Posterior cingulate gyrus (tissue), 11 donors: ENCODE measurements at places on chromosomes 2 and 18.

DNA sequence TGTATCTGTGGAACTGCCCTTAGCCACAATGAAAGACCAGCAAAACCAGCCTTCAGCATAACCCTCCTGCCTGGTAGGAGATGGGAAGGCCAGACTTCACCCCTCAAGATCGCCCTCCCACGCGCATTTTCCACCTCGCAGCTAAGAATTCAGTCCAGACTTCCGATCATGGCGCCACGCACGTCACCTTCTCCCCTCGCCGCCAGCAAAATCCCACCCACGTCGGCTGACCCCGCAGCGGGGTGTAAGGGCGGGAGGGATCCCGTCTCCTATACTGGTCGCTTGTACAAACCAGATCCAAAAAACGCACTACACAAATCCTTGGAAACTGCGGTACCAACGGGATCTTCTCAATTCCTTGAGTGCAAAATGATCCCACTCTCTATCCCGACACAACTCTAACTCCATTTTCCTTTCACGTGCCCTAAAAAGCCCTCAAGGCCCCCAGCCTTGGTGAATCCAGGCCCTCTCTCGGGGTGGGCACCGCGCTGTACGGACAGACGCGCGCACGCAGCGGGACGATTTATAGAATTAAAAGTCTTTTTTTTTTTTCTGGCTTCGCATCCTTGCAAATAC is 1.0 kb upstream of the BMPR2 start:
- peak; percentile 47 for DNase-seq

- DNase-seq: peak; percentile 61
These were observed 131.7 kb downstream of the GCA start for GRCh38 chr2:162475661-162476060.

DNA sequence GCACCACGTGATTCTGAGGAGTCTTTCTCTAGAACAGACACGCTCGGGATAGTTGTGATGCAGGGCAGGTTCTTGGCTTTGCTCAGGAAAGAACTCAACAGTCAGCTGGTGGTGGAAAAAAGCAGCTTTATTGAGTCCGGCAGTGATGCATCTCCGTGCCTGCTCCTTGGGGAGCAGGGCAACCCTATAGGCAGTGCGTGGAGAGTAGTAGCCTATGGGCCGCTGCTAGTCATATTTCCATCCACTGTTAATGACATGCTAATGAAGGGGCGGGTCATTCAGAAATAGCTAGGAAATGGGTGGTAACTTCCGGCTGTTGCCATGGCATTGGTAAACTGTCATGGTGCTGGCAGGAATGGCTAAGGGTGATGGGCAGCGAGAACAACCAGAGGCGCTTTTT is 11.6 kb upstream of the ACKR3 start:
- no peak for DNase-seq

DNA sequence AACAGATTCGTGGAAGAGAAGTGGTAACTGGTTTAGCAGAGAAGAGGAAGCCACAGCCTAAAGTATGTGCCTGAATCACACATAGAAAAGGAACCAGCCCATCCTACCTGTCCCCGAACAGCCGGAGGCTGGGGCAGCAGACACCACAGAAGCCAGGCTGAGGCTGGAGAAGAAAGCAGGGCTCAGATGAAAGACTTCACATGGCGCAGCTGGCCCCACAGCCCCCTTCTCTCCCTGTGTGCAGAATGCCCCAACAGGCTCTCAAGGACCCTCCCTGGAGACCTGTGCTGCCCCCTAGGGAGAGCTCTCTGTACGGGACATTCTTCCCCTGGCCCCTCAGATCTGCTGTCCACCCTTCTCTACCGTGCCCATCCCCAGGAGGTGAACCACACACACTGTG is 83.5 kb upstream of the RAB12 start:
- DNase-seq: no peak

DNA sequence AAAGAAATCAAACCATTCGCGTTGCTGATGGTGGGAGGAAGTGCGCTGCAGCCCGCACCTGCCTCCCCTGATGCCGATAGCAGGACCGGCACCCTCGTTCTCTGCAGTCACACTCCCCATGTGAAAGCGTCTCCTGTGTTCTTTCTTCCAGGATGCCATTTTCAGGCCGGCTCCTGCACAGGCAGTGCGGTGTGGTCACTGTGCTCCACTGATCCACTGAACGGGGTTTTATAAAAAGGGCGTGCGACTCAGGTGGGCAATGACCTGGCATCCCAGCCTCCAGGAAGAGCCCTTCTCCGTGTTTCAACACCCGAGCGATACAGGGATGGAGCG is 88.3 kb upstream of the SNTG2 start:
- no peak for DNase-seq

DNA sequence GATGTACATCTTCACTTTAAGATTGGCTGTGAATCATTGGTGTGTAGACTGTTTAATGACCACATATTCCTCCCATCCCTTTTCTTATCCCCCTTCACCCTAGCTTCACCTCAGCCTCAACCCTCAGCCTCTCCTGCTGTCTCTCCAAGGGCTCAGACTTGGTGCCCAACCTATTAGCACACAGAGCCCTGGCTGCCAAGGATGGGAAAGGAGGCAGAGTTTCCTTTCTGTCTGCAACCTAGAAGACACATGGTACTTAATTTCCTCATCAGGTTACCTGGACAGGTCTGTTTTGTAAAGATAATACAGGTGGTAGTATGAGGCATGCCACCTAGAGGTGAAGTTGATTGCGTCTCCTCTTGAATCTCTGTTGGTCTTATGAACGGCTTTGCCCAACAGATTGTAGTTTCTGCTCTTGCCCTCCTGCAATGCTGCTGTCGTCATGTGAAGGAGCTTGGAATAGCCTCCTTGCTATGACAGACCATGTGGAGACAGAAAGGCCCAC is 44.5 kb upstream of the RMND5A start:
- no peak for DNase-seq

DNA sequence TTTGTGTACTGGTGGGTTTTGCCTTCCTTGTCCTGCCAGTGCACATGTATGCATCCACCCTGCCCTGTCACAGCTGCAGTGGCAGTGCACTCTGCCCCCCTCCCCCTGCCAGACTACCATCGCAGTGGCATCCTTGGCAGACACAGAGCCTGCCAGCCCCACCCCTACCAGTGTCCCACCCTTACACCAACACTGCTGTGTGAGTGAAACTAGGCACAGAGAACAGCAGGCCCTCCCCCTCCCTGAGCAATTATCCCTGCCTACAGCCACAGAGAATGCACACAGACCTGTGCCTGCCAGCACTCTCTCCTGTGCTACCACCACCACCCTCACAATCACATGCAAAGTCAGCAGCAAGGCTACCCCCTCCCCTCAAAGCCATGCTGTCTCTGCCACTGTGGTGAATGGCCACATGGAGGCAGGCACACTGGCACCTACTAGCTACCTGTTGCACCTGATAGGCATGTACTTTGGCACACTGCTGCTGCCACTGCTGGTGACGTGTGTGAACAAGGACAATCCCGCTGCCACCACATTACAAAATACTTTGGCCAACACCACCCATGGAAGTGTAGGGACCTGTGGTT is 239.8 kb downstream of the CALCRL start:
- DNase-seq: peak; percentile 57

DNA sequence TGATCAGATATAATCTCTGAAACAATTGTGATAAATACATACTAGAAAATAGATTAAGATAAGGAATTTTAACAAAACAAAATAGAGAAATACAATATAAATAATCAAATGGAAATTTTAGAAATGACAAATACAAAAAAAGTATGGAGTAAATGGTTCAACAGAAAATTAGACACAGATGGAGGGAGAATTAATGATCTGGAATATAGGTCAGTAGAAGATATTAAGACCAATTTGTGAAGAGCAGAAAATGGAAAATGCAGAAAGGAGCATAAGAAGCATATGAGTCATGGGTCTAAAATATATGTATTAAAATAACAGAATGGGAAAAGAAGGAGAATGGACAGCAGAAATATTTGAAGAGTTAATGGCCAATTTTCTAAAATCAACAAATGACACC is 44.4 kb downstream of the FHOD3 start:
- no peak for DNase-seq

DNA sequence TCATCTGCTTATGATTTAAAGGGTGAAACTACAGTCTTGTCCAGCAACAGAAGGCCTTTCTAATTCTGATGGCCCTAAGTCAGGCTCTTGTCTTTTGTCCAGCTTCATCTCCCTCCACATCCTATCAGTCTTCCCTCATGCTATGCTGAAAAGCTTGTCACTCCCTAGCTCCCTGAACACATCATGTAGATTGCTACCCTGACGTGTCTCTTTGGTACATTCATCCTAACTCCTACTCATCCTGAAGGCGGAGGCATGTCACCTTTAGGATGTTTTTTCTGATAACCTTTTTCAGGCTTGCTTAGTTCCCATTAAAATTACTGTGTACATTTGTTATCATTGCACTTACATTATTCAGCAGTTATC is 78.4 kb upstream of the ARL5A start:
- DNase-seq: no peak

DNA sequence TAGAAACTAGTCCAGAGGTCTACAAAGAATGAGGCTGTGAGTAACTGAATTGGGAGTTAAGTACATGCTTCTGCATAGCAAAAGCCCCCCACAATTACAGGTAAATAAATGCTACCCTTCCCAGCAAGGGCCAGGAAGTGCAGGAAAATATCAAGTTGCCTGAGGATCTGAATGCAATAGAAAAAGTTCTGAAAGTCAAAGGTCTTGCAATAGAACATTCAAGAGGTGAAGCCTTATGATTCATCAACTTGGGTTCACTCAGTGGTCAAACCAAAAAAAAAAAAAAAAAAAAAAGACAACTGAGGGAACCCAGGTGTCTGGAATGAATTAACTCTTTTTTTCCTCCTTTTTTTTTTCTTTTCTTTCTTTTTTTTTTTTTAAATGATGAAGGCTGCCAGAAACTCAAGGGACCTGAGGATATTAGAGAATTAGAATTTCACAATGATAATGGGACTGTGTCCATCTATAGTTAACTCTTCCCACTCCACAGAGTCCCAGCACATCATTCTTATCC is 42.9 kb upstream of the RFX8 start:
- no peak for DNase-seq

GRCh38 chr2:115412501-115412900 is 970.1 kb downstream of the DPP10 start:
- DNase-seq: no peak

DNA sequence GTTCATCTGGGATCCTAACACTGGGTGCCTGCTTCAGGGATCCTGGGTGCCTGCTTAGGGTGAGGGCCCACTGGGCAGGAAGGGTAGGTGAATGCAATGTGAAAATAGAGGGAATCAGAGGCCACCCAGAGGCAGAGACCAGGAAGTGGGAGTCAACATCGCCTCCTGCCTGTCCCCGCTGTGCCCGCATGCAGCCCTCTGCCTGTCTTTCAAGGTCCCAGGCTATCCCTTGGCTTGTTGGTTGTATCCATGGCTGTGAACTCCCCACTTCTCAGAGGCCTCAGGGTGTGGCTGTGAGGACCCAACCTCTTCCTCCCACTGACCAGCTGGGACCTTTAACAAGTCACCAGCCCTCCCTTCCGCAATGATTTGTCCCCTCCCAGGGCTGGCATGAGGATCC is 26.5 kb downstream of the PSD4 start:
- no peak for DNase-seq

GRCh38 chr2:224174990-224175389 is 135.9 kb upstream of the SERPINE2 start:
- no peak for DNase-seq

- DNase-seq: no peak
These were observed 89.0 kb downstream of the LPIN1 start for GRCh38 chr2:11835403-11835802.

DNA sequence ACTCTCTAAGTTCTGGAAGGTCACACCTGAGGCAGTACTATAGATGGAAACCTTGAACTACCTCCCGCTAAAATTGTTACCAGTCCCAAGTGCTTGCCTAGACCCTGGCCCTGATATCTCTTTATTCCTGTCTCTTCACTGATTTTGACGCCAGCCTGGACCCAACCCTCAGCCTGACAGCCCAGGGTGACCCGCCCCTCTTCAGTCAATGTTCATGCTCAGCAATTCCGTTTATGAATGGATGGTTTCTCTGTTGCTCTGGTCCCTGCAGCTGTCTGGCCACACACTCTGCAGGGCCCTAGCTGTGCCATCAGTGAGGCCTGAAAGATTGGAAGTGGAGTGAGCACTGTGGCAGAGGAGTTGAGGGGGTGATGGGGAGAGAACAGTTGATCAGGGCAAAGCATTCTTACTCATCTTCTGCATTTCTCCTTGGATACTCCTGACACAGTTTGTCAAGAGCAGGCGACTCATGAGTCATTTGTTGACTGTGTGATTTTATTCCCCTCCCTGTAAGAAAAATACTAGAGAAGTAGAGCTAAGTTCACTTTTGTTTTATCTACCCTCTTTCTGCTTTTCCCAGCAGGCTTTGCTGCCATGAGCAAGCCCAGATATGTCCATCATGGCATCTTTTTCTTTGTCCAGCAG is 46.0 kb downstream of the NPAS2 start:
- no peak for DNase-seq

- no peak for DNase-seq
These were observed 338.0 kb downstream of the BCL11A start for GRCh38 chr2:60215386-60215901.

- DNase-seq: no peak
These were observed 71.7 kb upstream of the ASB18 start for GRCh38 chr2:236335696-236336574.

DNA sequence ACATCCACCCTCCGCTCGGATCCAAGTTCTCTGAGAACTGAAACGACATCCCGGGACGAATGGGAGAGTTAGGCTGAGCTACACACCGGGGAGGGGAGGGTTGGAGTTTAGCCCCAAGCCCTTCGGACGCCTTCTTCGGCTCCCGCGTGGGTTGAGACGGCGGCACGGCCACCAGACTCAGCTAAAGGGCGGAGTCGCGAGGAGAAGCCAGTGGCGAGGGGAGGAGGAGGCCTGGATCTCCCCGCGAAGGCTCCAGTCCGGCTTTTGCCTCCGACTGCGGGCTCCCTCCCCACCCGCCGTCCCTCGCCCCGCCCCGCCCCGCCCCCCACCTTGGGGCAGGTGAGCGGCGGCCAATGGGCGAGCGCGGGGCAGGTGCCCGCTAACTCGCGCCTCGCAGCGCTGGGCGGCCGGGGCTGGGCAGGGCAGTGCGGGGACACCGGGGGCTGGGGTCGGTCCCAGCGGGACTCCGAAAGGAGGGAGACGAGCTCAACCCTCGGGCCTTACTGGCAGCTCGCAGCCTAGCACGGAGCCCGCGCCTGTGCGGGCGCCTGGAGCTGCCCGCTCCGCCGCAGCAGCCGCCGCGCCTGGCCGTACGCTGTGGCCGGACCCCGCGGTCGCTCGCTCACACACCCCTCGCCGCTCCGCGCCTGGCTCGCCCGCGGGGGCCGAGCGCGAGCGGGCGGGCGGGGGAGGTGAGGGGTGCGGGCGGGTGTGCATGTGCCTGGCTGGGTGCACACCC is at the start of gene EMX1:
TSS of gene EMX1 (plus strand) at position 382 of the 739 bp plus-strand sequence. CDS start at position 716, 334 bp downstream.
- DNase-seq: peak; percentile 70

GRCh38 chr2:96353606-96354101 is 18.1 kb downstream of the NCAPH start:
- no peak for DNase-seq
